Stimulated activated CD4-positive, alpha-beta T cell treated with anti-CD3 and anti-CD28 coated beads, Interleukin-12 subunit alpha, Interleukin-12 subunit beta, amount 100 ng/mL, for 48 hours (primary cell): ENCODE measurements at places on chromosomes 7 and 10.

- no peak for DNase-seq
These were observed 22.9 kb downstream of the DLD start for GRCh38 chr7:107913851-107914250.

DNA sequence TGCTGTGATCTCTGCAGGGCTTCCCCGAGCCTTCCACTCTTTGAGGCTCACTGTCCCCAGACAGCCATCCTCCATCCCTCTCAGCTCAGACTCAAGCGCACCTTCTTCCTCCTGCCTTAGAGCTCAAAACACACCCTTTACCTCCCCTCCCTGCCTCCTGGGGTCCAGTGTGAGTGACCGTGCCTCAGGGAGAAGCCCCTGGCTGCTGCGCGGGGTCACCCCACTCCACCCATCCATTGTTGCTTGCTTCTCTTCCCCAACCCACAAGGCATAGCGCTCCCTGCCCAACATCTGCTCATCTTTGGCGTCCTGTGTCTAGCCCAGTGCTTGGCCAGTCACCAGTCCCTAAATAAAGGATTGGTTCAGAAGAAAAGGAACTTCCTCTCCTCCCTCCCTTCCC lies 170.3 kb downstream of the TCERG1L start:
- no peak for DNase-seq

- no peak for DNase-seq
These were observed 606.6 kb upstream of the LRRN3 start for GRCh38 chr7:110484356-110484755.

DNA sequence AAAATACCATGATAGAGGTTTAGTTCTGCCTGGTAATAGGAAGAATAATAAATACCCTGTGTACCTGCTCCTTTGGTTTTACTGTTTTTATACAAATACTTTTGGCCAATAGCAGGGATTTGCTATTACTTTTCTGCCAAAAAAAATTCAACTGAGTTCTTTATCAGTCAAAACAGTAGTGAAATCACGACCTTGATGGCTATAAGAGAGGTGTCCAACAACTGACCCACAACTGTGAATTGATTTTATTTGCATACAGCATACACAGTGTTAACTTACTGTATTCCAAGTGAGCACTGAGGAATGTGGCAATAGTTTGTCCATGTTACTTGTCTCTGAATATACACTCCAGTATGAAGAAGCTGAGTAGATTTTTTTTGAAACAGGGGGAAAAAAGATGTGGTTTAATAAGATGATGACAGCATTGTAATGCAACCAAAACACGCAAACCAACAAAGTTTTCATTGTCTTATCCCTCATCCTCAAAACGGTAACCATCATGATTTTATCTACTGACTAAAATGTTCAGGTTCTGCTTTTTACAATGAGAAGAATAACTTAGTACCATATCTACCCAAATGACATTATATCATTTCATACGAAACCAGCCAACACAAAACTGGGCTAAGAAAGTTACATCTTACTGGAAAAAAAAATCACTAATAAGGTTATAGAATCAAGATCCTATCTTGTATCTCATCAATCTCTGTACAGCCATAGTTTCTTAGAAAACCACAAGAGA lies 63.3 kb downstream of the GSAP start:
- DNase-seq = no peak

DNA sequence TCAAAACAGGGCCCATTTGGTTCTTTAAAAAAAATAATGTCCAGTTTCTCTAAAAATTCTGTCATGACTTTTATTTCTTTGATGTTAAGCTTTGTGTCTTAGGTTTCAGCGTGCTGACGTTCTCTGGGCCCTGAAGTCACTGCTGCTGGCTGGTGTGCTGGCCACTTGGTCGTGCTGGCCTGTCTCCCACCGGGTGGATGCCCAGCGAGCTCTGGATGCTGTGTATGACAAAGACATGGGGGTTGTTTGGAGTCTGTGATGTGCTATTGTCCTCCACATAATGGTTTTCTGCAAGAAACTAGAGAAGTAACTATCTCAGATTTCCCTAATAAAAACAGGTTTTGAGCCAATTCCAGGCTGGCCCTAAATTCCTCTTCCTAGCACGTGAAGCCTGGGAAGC lies 9.5 kb upstream of the IDI2 start:
- DNase-seq = no peak

- DNase-seq = no peak
These were observed 28.7 kb downstream of the LCOR start for GRCh38 chr10:96860631-96861277.

DNA sequence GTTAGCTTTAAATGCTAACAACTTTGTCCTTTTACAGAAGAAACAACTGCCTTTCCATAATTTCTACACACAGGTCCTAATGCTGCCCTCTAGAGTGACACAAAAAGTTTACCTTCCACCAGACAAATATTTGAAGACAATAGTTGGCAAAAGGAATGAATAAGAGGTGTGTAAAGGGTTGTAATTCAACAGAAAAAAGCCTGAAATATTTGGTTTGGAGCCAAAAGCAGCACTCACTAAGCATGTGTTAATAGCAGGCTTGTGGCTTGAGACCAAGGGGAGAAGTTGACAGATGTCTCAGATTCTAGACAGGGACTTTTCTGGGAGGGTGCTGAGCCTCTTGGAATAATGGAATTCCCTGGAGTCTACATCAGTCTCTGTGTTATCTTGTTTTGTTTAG lies 156.2 kb upstream of the GALNT17 start:
- DNase-seq = no peak

- DNase-seq = no peak
These were observed 13.3 kb upstream of the CELF2 start for GRCh38 chr10:11004144-11005077.

DNA sequence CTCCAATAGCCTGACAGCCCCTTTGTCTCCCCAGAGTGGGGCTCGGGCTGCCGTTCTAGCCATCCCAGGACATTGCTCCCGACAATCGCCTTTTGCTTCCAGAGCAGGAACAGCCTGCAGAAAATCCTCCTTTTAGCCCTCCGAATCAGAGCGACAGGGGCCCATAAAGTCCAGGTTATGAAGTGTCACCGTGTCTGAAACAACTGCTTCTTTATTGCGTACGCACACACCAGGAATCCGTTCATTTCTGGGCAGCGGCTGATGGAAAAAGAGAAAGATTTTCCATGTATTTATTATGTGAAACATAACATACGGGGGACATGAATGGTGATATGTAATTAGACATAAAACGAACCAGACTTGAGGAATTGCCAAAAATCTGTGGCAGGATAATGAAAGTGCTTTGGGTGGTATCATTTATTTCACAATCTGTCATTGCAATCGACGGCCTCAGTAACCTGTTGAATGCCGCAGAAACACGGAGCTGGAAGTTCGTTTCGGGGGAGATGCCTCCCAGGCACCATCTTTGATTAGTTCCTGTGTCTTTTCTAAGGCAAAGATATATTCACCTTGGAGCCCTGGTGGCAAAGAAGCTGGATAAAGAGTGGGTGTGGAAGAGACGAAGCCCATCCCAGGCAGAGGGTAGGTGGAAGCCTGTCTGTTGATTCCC lies 48.1 kb downstream of the FAM241B start:
- no peak for DNase-seq
